ENCODE measurements at places on chromosomes 11 and 22.

DNA sequence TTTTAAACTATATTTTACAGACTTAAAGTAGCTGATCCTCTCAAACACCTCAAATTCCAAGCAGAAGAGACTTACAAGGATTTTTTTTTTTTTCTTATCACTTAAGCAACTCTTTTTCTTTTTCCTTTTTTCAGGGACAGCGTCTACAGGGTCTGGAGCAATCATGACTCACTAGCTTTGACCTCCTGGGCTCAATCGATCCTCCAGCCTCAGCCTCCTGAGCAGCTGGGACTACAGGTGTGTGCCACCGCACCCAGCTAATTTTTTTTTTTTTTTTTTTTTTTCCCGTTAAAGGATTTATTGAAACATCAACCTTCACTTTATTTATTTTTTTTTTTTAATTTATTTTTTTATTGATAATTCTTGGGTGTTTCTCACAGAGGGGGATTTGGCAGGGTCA is 4.5 kb upstream of the MACROD1 start:
- DNase-seq = no peak

DNA sequence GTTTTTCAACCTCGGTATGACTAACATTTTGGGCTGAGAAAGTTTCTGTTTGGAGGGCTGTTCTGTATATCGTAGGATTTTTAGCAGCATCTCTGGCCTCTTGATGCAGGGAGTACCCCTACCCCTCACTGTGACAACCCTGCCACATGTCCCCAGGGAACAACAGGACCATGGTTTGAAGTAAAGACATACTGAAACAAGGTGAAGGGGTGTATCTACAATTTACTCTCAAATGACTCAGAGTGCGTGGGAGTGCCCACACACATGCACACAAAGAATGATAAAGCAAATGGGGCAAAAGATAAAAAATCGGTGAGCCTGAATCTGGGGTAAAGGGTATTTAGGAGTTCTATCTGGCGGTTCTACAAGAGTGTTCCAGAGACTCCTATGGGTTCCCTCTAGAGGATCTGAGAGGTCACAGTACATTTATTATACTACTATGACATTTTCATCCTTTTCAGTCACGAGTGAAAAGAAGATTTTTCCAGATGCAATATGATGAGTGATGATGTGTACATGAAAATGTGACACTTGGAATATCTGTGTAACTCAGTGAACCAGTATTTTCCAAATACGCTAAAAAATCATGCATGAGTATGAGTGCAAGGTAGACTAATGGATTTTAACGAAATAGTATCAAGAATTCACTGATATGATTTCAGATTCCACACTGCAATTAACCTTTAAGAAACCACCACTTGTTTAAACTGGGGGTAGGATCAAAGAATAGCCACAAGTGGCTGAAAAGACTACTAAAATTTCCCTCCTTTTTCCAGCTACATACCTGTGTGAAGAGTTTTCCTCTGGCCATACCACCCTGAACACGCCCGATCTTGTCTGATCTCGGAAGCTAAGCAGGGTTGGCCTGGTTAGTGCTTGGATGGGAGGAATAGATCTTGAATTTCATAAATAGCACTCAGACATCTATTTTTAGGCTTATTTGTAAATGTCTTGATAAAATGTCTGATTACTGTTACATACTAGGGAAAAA is 56.3 kb upstream of the YPEL1 start:
- DNase-seq = peak; percentile 38

DNA sequence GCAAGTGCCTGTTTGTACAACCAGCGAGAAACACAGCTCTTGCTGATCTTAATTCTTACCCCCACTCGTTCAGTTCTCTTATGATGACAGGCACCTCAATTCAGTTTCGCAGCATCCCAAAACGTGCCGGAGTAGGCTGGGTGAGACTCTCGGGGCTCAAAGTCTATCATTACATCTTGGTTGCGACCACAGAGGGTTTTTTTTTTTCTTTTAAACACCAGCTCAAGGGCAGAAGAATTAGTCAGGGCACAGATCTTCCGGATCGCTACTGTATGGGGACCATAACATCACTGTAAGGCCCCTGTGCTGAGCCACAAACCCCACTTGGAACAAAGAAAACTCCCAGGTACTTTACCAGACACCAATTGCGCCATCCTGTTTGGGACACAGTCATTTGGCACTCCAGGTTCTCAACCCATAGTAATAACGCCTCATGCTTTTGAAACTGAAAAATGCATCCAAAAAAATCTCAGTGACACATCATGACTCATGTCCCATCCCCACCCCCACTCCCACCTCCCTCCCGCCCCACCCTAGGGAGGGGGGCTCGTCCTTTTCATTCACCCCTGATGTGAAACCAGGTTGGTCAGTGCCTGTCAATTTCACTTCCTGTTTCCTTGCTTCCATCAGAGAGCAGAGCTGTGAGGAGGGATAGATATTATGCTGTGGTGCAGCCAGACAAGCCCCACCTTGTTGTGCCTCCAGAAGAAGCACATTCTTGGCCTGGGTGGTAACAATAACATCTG is 41.0 kb upstream of the CD5 start:
- peak; percentile 82 for DNase-seq

DNA sequence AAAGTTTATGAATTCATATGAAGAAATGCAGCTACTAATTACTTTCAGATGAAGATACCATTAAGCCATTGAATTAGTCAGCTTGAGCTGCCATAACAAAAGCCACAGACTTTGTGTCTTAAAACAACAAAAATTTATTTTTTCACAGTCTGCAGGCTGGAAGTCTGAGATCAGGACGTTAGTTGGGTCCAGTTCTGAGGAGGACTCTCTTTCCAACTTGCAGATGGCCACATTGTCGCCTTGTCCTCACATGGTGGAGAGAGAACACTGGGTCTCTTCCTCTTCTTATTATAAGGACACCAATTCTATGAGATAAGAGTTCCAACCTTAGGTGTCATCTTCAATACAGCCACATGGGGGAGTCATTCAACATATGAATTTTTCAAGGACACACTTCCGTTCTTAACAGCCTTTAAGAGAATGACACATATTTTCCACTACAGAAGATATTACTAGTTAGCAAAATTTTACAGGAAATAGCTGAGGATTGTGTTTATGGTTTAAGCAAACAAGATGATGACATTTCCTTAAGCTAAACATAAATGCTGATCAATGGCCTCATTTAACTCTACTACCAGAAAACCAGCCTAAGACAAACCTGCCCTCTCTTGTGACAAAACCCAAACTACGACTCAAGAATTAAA is 56.0 kb downstream of the DCUN1D5 start:
- peak; percentile 38 for DNase-seq

Data from stimulated activated CD4-positive, alpha-beta T cell treated with anti-CD3 and anti-CD28 coated beads, Interleukin-15, amount 100 ng/mL, for 48 hours (primary cell).